ENCODE measurements at places on chromosomes 1 and 21. TPM values are rescaled to one million over a fixed set of nuclear protein-coding genes. Genes with fewer than 3 reads are reported as not detected.

- DNase-seq = no peak
- no peaks in the 10 kb centered on the region for H3K27me3 ChIP-seq
- H3K27ac ChIP-seq = no peak overlapping the region
Observed at GRCh38 chr1:53155534-53155933, 13.1 kb upstream of the SLC1A7 start.

Gene ZFP69B
- total RNA-seq = 2.3 TPM

Gene PBX1
- 18.5 TPM for total RNA-seq

DNA sequence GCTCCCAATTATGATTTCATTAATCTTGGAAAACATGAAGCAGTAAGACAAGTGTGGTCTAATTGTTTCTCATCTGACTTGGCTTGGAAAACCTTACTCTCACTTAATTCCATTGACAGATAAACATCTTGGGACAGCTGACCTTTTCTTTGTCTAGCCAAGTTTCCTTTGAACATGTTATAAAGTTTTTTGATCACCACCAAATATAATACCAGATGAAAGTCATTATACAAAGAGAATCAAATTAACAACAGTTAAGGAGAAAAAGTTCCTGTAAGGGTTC, 50.2 kb downstream of the ALG14 start:
- H3K27me3 ChIP-seq = no peaks in the 10 kb centered on the region
- peak; percentile 23 for DNase-seq
- H3K27ac ChIP-seq = peak overlapping the region; percentile 69
- H3K4me3 ChIP-seq = no peak overlapping the region

DNA sequence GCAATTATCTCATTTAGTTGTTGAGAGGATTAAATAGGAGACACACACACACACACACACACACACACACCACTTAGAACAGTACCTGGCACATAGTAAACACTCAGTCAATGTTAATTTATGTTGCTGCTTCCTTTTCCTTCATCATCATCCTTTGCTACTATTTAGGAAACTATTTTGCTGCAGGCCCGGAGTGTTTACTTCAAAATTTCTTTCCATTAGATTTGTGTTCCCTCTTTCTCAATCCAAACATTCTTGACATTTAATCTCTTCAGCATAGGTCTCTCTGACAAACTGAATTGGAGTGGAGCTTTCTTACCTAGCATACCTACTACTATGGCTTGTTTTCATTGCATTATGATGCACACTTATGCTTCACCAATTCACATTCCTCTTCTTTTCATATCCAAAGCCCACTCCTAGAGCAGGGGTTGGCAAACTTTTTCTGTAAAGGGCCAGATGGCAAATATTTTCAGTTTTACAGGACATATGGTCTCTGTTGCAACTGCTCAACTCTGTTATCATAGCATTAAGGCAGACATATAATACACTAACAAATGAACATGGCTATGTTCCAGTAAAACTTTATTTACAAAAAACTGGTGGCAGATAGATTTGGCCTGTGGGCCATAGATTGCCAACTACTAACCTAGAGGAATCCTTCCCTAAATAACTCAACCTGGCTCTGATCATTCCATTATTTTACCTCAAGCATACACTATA, 49.5 kb downstream of the SCMH1 start:
- H3K4me1 ChIP-seq = no peaks in the 10 kb centered on the region
- no peak overlapping the region for H3K4me3 ChIP-seq
- H3K27me3 ChIP-seq = no peaks in the 10 kb centered on the region

- H3K27ac ChIP-seq = no peak overlapping the region
- no peak for DNase-seq
Observed at GRCh38 chr1:8315573-8316475, 2.1 kb upstream of the SLC45A1 start.

- H3K36me3 ChIP-seq = peaks cover 45% of the 10 kb centered on the region
- no peaks in the 10 kb centered on the region for H3K27me3 ChIP-seq
- DNase-seq = no peak
- H3K4me3 ChIP-seq = no peak overlapping the region
- peaks cover 16% of the 10 kb centered on the region for H3K4me1 ChIP-seq
Observed at GRCh38 chr1:43801203-43801602, 93.9 kb downstream of the ST3GAL3 start.
